SK-N-SH (cell line): ENCODE measurements at places on chromosomes 2 and 18.
A peak's percentile ranks its signal among the peaks of the same experiment; 100 is the strongest.

- no peak for DNase-seq
Measured at GRCh38 chr2:6079405-6079804, 387.2 kb downstream of the SOX11 start.

- no peak for DNase-seq
Measured at GRCh38 chr2:104845552-104845931, 8.4 kb upstream of the POU3F3 start.

DNA sequence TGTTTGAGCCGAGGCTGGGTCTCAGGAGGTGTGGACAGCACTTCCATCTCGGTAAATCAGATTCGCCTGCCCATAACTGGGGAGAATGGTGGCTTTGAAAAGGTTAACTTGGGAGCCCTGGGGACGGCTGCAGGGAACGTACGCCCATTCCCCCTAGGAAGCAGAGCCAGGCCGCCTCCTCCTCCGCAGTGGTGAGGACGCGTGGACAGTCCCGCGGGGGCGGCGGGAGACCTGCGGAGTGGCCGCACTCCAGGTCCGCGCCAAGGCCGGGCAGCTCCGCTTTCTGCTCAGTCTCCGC is 845 bp upstream of the MYCN start:
- peak; percentile 88 for DNase-seq

GRCh38 chr2:17199741-17200140 is 318.5 kb downstream of the RAD51AP2 start:
- no peak for DNase-seq

DNA sequence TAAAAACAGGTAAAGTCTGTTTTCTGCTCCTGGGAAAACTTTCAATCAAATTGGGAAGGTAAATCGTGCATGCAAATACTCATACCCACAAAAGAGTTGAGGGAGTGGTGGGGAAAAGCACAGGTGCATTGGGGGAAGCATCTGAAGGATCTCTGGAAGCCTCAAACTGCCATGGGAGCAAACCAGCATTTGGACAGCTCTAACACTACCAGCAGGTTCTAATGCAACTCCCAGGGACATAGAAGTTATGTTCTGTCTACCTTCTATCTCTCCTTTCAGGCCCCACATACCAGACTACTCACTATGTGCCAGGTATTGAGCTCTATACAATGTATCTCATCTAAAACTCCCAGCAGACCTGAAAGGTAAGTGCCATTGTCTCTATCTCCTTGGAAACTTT is 933.7 kb downstream of the NRXN1 start:
- DNase-seq, result no peak
